Mucosa of descending colon (tissue), 3 donors: ENCODE measurements at places on chromosomes 13 and 19.

- DNase-seq = no peak
These were observed 900 bp downstream of the MCEMP1 start for GRCh38 chr19:7677669-7678311.

DNA sequence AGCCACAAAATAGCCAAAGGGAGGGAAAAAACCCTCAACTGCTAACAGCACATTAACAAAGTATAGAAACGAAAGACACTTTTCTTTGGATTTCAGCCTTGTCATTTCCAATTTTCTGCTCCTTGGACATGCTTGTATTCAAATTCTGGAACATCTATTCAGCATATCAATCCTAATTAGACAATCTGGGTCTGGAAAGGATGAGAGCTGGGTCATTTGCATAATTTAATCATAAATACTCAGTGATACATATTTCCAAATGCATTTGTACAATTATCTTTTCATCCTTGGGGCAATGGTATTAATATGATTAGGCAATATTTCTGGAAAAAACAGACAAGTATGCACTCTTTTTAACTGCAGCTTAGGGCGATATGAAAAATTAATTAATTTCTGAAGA lies 14.3 kb downstream of the DACH1 start:
- DNase-seq = no peak

DNA sequence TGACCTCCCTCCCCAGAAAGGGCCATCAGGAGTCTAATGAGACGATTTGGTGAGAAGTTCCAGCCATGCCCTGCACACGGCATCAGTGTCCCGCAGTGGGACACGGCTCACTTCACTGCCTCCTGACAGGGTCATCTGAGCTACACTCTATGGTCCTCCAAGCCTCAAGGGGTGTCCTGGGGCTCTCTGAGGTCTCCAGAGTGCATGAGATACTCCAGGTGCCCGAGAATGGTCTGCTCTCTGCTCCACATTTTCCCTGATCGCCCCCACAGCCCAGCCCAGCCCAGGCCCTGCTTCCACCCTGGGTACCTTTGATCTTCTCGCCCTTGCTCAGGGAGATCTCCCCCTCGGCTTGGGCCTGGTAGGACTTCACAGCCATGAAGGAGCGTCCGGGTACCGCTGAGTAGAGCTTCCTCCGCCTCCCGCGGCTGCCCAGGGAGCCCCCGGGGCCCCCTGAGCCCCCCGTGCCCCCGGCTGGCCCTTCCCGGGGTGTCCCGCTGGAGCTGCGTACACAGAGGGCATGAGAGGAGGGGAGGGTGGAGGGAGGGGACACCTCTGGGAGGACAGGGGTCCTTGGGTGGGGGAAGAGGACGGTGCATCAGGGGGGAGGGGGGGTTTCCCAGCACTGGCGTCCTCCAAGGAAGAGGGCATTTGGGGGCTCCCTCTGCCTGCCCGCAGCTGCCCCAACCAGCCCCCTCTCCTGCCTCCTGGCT lies 17.3 kb downstream of the SHANK1 start:
- DNase-seq = no peak

DNA sequence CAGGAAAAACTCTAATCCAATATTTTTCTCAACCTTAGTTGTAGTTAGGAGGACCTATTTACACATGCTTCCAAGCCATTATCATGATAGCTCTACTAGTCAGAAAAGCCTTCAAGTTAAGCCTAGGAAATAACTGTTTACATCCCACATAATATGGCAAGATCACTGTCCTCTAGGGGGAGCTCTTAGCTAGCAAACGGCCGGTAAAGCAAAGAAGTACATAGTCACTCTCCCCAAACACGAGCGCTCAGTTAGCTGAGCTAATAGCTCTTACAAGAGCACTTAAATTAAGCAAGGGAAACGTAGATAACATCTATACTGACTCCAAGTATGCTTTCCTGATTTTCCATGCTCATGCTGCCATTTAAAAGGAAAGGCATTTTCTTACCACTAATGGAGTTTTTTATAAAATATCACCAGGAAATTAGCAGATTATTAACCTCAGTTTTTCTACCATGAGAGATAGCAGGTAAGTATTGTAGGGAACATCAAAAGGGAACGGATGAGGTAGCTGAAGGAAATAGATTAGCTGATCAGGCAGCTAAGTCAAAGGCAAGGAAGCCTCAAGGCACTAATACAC lies 100.6 kb upstream of the PABPC3 start:
- no peak for DNase-seq

DNA sequence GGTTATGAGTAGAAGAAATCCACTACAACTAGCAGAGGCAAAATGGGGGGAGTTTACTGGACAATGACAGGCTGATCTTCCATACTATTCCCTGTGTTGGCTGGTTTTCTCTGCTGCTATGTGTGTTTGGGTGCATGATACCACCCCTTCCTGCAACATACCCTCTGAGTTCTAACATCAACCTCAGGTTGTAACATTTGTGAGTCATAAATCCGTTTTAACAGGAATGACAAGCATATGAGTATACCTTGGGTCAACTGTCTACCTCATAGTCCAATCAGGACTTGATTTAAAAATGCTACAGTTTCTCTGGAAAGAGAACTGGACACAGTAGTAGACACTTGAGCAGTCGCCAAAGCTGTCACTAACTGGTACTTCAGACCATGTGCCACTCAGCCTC lies 422.9 kb downstream of the KCTD12 start:
- no peak for DNase-seq

- DNase-seq = peak; percentile 88
These were observed 6.4 kb downstream of the ANGPTL6 start for GRCh38 chr19:10095948-10096614.

GRCh38 chr13:114118086-114118485 lies 14.3 kb downstream of the RASA3 start:
- DNase-seq = peak; percentile 31

DNA sequence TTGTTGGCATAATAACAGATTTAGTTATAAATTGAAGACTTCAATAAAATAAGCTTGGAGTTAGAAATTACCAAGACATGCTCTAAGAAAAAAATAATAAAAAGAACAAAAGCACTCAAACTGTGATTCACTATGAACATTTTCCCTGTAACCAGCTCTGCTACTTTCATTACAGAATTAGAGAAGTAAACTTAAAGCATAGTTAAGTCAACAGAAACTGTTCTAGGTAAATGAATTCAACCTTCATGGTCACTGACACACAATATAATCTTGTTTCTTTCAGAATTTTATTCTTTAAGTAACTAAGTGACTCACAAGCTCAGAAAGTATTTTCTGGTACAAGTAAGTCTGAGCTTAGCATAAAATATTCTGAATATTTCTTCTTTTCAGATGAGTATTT lies 136.3 kb downstream of the KLF5 start:
- DNase-seq = no peak

DNA sequence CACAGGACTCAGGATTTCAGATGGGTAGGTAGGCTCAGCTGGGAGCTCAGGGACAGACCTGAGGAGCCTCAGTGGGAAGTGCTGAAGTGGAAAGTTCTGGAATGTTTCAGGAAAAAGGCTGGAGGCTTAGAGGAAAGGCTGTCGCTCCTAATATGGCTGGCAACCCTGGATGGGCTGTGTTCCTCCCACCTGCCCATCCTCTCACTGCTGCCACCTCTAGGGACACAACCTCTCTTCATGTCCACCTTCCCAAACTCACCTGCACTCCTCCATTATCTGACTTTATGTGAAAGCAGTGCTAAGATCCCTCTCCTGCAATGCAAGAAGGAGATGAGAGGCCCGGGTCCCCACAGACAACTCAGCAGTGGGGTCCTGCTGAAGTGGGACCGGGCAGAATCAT lies 5.8 kb upstream of the CEACAM21 start:
- DNase-seq = no peak

GRCh38 chr13:97720896-97721295 lies 232.6 kb upstream of the IPO5 start:
- no peak for DNase-seq

- no peak for DNase-seq
These were observed 30.5 kb downstream of the NKPD1 start for GRCh38 chr19:45130236-45130635.

GRCh38 chr19:7197760-7198696 lies 96.2 kb downstream of the INSR start:
- peak; percentile 95 for DNase-seq

DNA sequence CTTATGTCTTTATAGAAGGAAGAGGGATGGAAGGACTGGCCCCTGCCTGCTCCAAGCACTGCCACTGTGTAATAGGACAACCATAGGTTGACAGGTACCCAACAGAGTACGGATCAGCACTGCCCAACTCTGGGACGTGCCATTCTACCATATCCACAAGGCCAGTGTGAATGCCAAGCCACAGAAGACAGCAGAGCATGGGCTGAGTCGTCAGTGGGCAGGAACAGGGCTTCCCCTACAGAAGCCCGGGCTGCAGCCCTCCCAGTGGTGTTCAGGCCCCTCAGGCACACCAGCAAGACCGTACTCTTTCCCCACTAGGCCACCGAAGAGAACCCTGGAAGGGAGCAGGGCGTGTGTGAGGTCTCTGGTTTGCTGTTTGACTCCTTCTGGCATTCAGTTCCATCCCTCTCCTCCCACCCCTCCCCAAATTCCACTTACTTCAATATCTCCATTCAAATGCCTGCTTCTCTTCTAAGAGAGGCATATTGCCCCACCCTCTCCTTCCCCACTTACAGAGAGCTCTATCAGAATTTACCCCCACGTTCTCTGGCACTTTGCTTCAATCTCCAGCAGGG lies 209.4 kb downstream of the FOXO1 start:
- no peak for DNase-seq

DNA sequence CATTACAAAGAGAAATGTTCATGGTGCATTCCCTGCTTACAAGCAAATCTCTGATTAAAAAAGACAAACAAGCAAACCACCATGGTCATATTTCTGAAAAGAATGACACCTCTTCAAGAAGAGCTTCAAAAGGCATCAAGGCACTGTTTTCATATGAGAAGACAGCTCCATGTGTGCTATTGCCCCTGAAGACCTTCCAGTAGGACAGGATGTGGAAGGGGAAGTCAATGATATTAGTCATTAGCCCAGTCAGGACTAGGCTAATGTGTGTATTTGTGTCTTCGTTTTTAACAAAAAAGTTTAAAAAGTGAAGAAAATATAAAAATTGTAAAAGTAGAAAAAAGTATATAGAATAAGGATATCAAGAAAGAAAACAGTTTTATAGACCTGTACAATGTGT lies 534.7 kb upstream of the ARGLU1 start:
- no peak for DNase-seq

- no peak for DNase-seq
These were observed 163.3 kb downstream of the NUFIP1 start for GRCh38 chr13:44825953-44826352.

- DNase-seq = no peak
These were observed 705.7 kb downstream of the SLITRK5 start for GRCh38 chr13:88376760-88377388.

DNA sequence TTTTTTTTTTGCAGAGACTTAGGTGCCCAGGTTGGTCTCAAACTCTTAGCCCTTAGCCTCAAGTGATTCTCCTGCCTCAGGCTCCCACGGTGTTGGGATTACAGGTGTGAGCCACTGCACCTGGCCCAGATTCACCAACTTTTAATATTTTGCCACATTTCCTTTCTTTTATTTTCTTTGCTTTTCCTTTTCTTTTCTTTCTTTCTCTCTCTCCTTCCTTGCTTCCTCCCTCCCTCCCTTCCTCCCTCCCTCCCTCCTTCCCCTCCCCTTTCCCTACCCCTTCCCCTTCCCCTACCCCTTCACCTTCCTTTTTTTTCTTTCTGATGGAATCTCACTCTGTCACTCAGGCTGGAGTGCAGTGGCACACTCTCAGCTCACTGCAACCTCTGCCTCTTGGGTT lies 35.3 kb downstream of the BICRA start:
- no peak for DNase-seq

DNA sequence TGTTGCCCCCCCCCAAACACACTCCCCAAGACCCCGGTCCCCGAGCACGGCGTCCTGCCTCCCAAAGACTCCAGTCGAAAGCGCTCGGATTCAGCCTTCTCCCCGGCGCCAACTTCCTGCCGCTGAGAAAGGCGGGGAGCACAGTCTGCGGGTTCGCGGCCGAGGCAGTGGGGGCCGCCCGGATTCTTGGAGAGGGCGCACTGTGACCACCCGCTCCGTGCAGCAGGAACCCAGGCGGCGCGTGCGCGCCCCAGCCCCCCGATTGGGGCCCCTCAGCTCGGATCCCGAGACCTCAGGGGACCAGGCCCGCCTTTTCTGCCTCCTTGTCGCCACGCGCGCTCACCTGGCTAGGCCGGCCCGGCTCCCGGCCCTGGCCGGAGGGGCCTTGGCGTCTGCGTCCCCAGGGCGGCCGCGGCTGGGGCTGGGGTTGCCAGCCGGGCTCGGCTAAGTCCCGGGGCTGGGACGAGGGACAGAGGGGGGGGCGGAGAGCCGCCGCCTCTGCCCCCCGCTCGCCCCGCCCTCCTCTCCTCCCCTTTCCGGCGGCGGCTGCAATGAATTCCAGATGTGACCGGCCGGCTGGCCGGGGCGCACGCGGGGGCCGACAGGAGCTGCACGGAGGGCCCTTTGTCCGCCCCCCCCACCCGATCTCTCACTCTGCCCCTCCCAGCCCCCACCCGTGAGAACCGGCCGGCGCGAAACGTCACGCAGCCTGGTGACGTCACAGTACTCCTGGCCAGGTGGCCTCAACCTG lies at the start of gene S1PR2:
TSS of gene S1PR2 (minus strand) at position 471 of the 751 bp plus-strand sequence. CDS start 6,426 bp downstream, outside the sequence.
- DNase-seq = peak; percentile 77

GRCh38 chr13:98822225-98822606 lies 69.7 kb upstream of the SLC15A1 start:
- no peak for DNase-seq

- no peak for DNase-seq
These were observed 12.8 kb downstream of the CASP14 start for GRCh38 chr19:15062036-15062435.

GRCh38 chr19:28710278-28710677 lies 502.7 kb downstream of the UQCRFS1 start:
- no peak for DNase-seq

DNA sequence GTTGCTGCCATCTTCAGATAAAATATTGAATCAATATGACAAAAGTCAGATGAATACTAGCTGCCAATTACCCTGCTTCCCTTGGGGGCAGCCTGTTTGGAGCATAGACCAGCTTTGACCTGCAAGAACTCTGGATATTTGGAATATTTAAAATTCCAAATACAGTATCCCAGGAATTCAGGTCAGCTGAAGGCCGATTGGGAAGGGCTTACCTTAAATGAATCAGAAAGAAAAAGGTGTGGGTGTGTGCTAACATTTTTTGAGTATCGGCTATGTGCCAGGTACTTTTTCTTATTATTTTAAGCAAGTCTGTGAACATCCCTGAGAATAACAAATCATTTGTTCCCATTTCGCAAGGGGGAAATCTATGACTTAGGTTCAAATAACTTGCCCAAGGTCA lies 1.8 kb upstream of the RUBCNL start:
- no peak for DNase-seq

DNA sequence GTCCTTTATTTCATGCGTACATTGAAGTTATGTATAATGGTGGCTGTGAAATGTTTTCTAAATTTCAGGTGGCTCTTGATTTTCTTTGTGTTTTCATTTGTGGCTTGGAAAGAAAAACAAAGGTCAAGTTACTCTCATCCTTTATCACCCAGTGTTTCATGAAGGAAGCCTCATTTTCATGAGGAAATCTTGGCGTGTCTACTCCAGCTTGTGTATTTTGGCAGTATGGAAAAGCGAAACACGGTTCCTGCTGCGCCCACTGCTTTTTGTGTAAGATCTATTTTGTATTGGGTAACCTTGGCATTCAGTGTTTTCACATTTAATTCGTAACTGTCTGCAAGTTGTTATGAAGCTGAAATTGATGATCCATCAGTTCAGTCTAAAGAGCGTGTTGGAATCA lies 147.0 kb upstream of the RNF113B start:
- no peak for DNase-seq

- DNase-seq = no peak
These were observed 61.8 kb downstream of the MBNL2 start for GRCh38 chr13:97283888-97284287.

GRCh38 chr13:92187378-92187989 lies 789.1 kb downstream of the GPC5 start:
- peak; percentile 63 for DNase-seq
